ENCODE measurements at places on chromosomes 5 and 9.

- DNase-seq, result no peak
These were observed 143.3 kb downstream of the FGF10 start for GRCh38 chr5:44245935-44246334.

GRCh38 chr5:73709536-73710129, 83.6 kb downstream of the ARHGEF28 start:
- peak; percentile 51 for DNase-seq

GRCh38 chr9:121281614-121282276, 13.8 kb downstream of the GSN start:
- peak; percentile 64 for DNase-seq

DNA sequence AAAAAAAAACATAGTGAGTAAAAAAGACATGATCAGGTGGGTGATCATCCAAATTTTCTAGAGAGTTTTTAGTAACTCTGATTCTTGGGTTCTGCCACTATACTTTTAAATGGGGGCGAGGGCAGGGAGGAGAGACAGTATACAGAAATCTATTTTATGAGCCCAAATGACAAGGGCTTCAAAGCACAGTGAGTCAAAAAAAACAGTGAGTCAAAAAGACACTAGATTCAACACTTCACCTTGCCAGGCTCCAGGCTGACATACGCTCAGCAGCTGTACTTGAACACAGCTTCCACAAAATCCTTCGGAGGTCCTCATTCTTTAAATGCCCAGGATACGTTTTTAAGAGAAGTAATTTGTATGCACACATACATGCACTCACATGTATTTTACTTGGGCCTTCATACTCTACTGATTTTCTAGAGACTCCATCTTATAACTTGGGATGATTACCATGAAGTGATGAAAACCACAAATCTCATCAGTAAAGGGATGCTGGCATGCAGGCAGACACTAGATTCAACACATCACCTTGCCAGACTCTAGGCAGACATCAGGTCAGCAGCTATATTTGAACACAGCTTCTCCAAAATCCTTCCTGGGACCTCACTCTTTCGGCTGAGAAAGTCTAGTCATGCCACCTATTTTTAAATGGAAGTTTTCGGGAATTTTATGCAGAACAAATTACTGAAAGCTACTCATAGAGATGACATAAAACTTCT, 28.8 kb downstream of the NR3C1 start:
- DNase-seq, result no peak

- no peak for DNase-seq
These were observed 202.3 kb downstream of the AOPEP start for GRCh38 chr9:94928691-94929368.

- DNase-seq, result no peak
These were observed 257.7 kb downstream of the IRX1 start for GRCh38 chr5:3853362-3853761.

DNA sequence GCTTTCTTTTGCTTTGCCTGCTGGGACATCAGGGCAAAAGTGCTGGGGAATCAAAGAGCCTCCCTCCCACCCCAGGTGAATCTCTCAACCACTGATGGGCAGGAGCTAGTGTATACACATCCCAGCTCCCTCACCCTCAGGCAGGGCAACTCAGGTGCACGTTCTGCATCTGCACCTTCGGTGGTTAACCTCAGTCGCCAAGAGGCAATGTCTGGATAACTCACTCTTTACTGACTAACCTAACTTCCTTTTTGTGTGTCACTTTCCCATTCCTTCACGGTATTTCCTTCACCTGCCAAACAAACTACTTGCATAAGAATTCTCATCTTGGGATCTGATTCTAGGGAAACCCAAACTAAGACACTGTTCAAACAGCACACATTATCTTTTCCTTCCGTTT, 26.3 kb downstream of the CNTFR start:
- no peak for DNase-seq

DNA sequence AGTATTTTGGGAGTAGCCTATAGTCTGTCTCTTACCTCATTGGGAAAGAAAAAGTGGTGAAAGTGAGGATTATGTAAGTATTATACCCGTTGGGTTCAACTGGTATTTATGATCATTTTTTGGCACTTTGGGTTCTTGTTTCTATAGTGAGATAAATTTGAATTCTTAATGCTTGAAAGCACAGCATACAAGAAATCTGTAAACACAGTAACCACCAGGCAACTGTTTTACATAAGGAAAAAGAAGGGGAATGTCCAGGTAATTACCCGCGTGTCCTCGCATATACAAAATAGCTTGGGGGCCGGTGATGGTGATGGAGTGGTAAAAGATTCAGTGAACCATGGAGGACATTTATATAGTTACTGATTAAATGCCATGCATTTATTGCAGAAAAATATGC, 60.5 kb downstream of the BASP1 start:
- no peak for DNase-seq

GRCh38 chr9:69215774-69216485, 41.9 kb downstream of the TJP2 start:
- DNase-seq, result no peak

DNA sequence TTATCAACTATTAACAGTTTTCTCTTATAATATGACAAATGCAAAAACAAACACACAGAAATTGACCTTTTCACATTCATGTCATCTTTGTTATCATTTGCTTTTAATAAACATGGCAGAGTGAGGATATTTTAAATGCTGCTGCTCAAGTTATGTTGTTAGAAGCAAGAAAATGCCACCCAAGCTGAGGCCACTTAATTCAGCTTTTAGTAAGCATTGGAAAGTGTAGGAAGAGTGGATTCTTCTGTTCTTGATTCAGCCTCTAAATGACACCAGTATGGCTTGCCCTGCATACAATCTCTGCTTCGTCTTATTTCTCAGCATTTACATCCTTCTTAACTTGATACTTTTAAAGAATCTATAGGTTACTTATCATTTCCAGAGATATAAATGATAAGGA, 420.4 kb upstream of the POU5F2 start:
- no peak for DNase-seq

GRCh38 chr5:36270175-36270574, 28.4 kb upstream of the NADK2 start:
- no peak for DNase-seq

- no peak for DNase-seq
These were observed 235.4 kb upstream of the RIOK2 start for GRCh38 chr5:97418462-97418861.

- peak; percentile 81 for DNase-seq
These were observed 289.4 kb upstream of the DAB2 start for GRCh38 chr5:39714036-39714698.

DNA sequence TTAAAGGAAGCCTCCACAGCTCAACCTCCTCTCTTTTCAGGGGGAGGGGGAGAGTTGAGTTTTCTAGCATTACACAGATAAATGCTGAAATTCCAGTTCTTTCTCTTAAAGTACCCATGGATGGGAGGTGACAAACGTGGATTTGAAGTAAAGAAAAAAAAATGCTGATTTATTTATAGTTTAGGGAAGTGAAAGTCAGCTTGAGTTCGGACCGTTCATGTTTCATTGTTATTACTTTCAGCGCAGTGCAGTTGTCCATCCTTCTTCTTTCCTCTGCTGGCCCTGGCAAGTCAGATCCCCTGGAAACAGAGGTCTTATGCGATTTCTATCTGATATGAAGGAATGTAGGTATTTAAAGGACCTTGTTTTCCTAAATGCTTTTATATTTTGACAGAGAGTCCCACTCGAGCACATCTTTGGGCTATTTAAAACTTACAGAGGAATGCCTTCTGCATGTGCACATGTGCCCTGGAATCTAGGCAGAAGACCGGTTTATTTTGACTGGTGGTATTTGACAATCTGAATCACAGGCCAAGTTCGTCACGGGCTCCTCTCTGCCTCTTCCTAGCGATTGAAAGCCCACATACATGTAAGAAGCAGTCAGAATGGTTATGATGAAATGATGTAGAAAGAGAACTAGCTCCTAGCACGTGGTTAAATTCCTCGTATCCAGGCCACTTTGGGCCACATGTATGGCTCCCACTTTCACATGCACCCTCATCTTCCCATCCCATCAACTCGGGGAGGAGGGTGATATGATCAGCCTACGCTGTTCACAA, 385.2 kb upstream of the KLF4 start:
- DNase-seq, result no peak

GRCh38 chr5:63262185-63262981, 683.8 kb downstream of the LRRC70 start:
- peak; percentile 85 for DNase-seq

All from fibroblast of lung (primary cell).